Lung microvascular endothelial cell (primary cell): ENCODE measurements at places on chromosomes 12 and 14. TPM values are rescaled to one million over a fixed set of nuclear protein-coding genes. Genes with fewer than 3 reads are reported as not detected.

DNA sequence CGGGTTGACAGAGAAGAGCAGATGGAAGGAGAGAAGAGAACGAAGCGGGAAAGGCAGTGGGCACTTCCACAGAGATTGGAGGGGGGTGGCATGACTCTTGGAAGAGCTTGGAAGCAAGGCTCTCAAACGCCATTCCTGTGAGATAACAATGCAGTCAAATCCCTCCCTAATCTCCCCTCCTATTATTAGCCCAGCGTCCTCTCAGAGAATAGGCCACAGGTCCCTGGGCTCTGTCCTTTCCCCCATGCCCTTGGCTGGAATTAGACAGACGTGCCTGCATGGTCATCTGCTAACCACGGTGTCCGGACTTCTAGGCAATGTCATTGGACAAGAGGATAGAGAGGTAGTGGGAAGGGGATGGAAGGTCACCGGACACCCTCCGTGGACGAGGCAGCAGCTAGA is 8.0 kb upstream of the MYH7 start:
- no peak for DNase-seq

DNA sequence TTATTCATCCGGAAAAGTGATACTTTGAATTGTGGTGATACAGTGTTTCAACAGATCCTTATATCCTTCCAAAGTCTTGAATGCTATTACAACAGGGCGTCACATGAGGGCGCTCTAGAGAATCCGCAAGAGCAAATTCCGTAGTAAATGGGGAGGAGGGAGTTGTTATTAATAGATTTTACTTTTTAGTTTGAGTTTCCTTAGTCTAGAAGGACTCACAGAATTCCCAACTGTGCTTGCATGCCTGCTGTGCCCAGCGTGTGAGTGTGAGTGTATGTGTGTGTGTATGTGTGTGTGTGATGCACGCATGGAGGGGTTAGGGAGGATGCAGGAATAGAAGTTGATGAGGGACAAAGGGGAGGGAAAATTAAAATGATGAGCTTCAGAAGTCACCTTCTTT is 375.3 kb downstream of the C12orf75 start:
- DNase-seq, result peak; percentile 82

- no peak for DNase-seq
These were observed 3.6 kb downstream of the IFI27L2 start for GRCh38 chr14:94125659-94126418.

DNA sequence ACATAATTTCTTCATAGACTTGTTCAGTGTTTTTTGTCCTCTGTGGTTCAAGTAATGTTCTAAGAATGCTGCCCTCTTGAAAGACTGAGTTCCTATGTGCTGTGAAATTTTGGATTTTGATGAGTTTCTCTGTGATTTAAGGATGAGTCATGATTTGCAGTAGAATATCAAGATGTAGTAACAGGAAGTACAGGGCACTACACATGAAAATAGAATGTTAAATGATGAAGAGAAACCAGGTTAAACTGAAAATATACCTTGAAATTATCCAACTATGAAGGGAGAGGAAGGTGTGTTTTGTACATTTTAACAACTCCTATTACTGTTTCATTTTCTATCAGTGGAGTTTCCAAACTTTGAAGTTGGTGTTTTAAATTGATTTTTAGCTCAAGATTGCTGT is 4.8 kb downstream of the ELK3 start:
- no peak for DNase-seq

The NEUROD4 gene
- total RNA-seq, result not detected in 2 replicates

The ACOT4 gene
- 0.44 and 0.99 TPM in 2 replicates for total RNA-seq

- peak; percentile 88 for DNase-seq
These were observed at the start of gene PRKCH for GRCh38 chr14:61321385-61322010. Gene PRKCH, plus strand, starts transcription at chr14:61321579. Its CDS starts 523 bp downstream, at chr14:61322102.

- no peak for DNase-seq
These were observed 27.8 kb downstream of the TBX3 start for GRCh38 chr12:114655934-114656749.

DNA sequence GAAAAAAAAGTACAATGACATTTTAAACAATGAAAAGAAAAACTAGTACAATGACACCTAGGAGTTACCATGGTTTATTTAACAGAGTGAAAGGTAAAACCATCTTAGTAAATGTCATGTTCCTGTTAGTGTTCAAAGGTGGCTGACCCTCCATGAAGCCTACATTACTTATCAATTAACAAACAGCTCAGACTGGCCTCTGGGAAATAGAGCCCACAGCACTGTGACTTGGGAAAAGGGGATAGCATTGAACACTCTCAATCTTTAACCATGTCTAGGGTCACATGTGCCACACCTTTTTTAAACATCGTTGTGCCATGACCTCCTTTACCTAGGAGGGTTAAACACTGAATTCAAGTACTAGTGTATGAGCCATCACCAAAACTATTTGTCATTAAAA is 106.3 kb upstream of the SOX5 start:
- no peak for DNase-seq

The KDM5A gene
- total RNA-seq, result 35.1 and 51.6 TPM in 2 replicates

- DNase-seq, result no peak
These were observed 17.4 kb downstream of the OTOGL start for GRCh38 chr12:80116735-80117134.

GRCh38 chr12:121196902-121197301 is 13.0 kb upstream of the P2RX4 start:
- DNase-seq, result peak; percentile 84

The SRSF9 gene
- 220 and 239 TPM in 2 replicates for total RNA-seq

DNA sequence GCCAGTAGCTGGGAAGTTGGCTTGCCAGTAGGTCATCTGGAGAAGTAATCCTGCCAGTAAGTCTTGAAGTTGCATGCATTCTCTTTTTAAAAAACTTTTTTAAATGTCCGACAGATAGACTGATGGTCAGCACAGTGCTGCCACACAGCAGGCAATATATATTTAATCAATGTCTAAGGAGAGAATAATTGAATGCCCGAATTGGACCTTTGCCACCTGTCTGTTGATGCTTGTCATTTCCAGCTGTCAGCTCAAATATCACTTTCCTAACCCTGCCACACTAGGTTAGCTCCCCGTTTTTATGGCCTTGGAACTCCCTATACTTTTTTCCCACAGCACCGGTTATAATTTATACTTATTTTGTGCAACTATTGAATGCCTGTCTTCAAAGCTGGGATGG is 2.1 kb upstream of the SLC15A4 start:
- DNase-seq, result no peak

DNA sequence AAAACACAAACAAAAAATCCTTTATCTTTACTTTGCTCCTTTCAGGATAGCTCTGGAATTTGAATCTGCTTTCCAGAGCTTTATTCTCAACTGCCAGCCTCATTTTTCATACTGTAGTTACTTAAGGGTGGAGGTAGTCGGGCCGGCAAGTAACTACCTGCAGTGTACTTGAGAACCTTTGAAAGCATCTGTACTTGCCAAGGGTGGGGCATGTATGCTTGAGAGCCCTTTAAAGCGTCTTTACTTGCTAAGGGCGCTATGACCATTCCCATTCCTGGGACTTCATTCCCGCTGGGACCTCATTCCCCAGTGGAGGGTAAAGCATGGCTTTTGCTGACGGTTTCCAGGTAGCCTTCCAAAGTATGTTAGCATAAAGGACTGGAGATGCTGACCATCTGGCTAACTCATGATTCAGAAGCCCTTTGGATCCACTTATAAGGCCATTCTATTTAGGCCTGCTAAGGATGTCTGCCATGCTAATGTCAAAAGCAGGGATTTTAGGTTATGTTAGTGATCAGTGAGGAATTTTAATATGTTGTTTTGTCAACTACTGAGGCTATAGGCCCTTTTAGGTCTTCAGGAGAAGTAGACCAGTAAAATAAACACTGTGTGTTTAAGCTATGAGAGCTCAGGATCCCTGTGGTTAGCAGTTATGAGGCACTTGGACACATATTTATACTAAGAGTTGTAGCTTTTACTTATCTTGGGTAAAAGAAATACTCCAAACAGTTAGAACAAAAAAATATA is 74.9 kb downstream of the CRADD start:
- no peak for DNase-seq

The RFLNA gene
- total RNA-seq, result 0.20 and 0.44 TPM in 2 replicates

DNA sequence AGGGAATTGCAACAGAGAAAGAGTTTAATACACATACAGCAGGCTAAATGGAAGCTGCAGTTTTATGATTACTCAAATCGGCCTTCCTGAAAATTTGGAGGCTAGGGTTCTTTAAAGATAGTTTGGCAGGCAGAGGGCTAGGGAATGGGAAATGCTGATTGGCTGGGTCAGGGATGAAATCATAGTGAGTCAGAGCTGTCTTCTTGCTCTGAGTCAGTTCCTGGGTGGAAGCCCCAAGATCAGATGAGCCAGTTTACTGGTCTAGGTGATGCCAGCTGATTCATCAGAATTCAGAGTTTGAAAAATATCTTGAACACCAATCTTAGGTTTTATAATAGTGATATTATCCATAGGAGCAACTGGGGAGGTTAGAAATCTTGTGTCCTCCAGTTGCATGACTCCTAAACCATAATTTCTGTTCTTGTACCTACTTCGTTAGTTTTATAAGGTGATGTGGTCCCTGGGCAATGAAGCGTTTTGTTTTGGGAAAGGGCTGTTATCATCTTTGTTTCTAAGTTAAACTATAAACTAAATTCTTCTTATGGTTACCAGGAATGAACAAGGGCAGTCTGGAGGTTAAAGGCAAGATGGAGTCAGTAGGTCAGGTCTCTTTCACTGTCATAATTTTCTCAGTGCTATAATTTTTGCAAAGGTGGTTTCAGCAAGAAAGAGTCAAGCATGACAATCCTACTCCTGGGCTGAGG is 257.8 kb upstream of the CCDC196 start:
- DNase-seq, result no peak
